ENCODE measurements at places on chromosomes 3 and 15.

DNA sequence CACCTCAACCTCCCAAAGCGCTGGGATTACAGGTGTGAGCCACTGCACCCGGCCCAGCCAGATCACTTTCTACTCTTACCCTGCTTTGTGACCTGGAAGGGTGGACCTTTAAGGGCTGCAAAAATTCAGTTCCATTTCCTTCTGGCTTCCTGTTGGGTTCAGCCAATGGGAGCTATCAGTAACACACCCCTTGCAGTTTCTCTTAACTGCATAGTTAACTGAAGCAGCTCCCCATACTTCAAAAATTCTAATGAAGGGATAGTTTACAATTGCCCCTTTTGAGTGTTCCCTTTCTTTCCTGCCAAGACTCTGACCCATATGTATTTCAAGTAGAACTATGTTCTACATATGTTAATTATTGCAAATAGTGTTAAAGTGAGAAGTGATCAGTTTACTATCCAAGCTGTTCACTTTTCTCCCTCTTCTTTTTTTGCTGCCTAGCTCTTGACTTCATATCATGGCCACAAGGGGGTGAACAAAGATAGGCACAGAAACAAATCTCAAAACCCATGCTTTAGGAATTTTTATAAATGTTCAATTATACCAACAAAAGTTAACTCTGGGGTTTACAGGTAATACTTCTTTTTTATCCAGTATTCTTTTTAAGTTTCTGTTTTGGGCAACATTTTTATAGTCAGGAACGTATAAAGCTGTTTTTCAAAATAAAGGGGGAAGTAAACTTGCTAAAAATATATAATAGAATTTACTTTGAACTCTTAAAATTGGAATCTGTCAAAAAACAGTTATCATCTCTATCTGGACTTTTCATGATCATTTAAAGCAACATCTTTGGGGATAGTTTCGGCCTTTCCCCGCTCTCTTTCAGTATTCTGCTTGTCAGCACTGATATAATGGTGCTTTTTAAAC lies 8.1 kb downstream of the PGBD4 start:
- peak; percentile 47 for DNase-seq

DNA sequence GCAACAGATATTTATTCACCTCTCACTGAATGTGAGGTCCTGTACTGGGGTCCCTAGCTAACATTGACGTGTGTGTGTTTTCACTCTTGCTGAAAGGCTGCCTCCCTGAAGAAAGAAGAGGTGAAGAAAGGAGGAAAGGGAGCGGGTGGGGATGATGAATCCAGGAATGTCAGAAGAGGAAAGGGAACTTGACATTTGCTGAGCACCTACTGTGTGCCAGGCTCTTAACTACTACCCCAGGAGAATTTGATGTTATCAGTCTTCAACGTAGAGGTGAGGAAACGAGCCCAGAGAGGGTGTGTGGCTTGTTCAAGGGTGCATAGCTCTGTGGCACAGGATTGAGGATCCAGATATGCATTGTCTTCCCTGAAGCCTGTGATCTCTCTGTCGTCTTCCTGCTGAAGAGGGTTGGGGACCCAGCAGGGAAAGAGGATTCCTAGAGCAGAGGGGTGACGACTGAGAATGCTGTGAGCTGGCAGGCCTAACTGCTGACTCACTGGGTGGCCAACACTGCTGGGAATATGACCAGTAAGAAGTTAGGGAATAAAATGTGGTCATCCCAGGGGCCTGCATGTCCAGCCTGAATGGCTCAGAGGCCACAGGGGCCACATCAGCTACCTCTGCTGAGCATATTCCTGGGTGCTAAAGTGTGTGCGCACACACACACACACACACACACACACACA lies 6.6 kb upstream of the ATP2B2 start:
- peak; percentile 52 for DNase-seq

DNA sequence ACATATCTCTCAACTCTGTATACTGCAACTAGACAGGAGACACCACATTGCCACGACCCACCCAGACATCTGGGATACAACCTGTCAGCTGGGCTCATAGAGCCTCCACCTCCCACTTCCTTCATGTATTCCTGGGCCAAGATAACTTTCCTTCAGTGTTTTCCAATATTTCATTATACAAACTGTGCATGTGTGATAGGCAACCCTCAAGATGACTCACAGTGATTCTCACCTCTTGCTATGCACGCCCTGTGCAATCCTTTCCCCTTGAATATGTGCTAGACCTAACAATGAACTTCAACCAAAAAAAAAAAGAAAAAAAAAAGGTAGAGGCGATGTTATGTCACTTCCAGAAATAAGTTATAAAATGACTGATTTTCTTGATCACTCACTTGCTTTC lies 138.0 kb upstream of the ALCAM start:
- DNase-seq, result no peak

- DNase-seq, result no peak
Measured at GRCh38 chr3:115139072-115139471, 8.0 kb downstream of the ZBTB20 start.

DNA sequence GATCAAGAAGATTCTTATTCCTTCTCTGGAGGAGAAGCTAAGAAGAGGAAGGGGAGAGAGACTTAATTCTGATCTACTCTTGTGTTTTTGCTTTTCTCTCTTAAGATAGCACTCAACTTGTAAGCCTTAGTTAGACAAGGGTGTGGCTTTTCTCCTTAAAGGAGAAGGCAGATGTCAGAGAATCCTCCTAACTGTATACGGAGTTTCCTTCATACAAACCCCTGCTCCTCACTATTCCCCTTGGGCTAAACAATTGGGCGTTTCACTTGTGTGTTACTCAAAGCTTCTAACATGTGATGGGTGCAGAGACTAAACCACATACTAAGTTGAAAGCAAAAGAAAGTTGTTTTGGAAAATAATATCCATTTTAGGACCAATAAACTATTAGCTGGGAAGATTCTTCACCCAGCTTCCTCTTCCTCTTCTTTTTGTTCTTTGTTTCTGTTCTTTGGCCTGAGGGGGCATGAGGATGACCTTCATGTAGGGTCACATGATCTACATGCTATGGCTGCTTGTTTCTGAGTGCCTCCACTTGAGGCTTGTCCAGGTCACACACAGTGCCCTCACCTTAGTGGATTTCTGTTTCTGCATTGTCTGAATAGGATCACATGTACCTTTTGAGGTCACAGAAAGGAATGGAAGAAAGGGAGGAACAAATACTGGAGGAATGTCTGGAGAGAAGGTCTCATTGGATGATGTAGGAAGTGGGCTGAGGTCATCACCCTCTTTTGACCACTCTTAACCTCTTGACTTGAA lies 14.6 kb downstream of the SPINK8 start:
- DNase-seq, result no peak

DNA sequence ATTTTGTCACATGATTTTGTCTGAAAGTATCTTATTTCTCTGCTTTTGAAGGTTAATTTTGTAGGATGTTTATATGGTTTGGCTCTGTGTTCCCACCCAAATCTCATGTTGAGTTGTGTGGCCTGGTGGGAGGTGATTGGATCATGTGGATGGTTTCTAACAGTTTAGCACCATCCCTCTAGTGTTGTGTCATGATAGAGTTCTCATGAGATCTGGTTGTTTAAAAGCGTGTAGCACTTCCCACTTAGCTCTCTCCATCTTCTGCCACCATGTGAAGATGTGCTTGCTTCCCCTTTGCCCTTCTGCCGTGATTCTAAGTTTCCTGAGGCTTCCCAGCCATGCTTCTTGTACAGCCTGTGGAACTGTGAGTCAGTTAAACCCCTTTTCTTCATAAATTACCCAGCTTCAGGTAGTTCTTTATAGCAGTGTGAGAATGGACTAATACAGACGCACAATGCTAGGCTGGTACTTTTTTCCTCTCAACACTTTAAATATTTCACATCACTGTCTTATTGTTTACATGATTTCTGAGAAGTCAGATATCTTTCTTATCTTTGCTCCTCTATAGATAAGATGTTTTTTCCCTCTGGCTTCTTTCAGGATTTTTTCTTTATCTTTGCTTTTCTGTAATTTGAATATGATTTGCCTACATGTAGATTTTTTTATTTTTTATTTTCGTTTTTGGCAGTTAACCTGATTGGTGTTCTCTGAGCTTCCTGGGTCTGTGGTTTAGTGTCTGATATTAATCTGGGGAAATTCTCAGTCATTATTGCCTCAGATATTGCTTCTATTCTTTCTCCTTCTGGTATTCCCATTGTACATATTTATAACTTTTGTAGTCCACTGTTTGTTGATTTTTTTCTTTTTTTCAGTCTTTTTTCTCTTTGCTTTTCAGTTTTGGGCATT lies 22.2 kb downstream of the BTD start:
- no peak for DNase-seq

- no peak for DNase-seq
Measured at GRCh38 chr3:129421236-129421883, 7.1 kb downstream of the EFCAB12 start.

DNA sequence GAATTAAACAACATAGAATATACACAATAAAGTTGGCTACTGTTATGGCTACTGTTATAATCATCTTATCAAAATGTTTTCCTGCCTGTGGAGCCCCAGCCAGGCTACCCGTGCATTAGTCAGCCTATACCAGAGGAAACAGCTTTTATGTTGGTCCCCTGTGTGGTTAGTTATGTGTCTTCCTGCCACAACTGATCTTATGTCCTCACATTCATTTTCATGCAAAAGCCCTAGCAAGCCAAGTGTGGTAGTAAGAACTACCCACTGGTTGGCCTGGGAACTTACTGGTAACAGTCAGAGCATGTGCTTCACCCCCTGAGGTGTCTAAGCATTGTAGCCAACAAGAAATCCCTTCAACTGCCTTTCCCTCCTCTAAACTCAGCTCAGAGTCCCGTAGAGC lies 21.8 kb downstream of the MGLL start:
- peak; percentile 33 for DNase-seq

- DNase-seq, result no peak
Measured at GRCh38 chr15:63059075-63059474, 16.5 kb downstream of the TPM1 start.

DNA sequence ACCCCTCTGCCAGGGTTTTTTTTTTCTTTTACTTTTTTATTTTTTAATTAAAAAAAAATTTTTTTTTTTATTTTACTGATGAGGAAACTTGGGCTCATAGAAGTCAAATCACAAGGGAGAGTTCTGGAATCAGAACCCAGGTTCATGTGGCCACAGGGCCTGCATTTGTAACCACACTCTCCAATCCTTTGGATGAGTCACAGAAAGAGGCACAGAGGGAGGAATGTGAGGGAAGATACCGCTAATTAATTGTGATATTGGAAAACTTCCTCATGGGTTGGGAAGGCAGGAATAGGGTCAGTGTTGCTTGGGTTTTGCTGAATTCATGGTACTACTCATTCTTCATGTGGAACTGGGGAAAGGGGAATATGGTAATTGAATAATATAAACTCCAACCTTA lies 132.9 kb upstream of the SLC6A11 start:
- no peak for DNase-seq

GRCh38 chr15:34584330-34584668 lies 848 bp upstream of the GOLGA8B start:
- no peak for DNase-seq

GRCh38 chr15:35066094-35066493 lies 19.0 kb downstream of the NANOGP8 start:
- no peak for DNase-seq

DNA sequence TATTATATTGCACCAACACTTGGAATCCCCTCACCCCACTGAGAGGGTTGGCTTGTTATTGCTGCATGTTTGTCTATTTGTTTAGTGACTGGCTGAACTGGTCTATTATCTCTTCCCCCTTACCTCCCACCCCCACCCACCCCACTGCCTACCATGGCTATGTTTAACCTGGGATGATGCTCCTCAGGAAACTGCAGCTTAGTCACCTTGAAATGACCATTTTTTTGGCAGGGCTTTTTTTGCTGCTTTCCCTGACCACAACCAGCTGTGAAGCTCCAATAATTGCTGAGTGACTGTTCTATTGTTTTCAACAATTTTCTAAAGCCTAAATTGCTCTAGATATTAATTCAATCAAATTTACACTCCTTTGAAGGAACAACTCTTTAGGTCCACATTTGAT lies 137.9 kb upstream of the CADM2 start:
- no peak for DNase-seq

- DNase-seq, result no peak
Measured at GRCh38 chr3:133208184-133208583, 170.0 kb downstream of the TMEM108 start.

- DNase-seq, result no peak
Measured at GRCh38 chr15:74812533-74812932, at the start of gene LMAN1L. LMAN1L (plus strand) TSS chr15:74812835; CDS start chr15:74812855, 20 bp downstream.

- no peak for DNase-seq
Measured at GRCh38 chr3:194397757-194398312, 1.2 kb downstream of the GP5 start.

- DNase-seq, result peak; percentile 30
Measured at GRCh38 chr15:67850994-67851571, 11.2 kb upstream of the RNU6-1 start.

DNA sequence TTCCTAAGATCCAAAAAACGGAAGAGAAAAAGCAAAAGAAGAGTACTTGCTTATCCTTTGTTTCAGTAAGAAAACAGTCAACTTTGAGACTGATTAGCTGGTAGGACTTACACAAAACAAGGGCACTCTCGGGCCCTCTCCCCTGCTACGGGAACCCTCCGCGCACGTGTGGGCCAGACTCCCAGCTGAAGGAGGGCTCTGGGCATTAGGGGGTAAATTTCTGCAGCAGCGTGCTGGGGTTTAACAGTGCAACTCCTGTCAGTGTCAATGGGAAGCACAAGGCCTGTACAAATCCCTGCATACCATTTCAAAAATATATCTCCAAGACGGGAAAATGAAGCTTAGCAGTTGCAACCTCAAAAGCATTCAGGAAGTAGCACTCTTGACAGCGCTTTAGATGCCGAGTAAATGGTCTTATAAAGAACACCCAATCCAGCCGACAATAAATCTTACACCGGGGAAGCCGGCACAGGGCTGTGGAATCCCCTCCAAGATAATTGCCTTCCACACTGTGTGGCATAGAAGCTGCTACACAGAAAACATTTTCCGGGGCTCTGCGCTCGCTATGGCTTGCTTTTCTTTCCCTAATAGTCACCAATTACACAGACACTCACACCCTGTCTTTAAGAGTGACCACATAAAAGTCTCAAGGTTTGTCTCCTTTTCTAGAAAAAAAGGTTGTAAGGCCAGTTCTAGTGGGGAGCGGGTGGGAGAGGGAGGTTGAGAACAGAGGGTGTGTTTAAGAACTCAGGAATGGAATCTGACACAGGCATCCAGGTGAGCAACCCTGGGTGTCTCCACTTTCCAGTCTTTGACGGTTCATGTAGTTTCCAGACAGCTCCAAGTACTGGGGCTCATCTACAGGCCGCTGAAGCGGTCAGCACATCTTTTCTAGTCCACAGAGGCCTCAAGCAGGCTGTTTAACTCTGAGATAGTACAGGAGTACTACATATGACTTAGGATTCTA lies 512.7 kb downstream of the FOXP1 start:
- no peak for DNase-seq

GRCh38 chr3:158961471-158961870 lies 159.6 kb downstream of the MFSD1 start:
- DNase-seq, result no peak

- no peak for DNase-seq
Measured at GRCh38 chr3:117873249-117873600, 1161.4 kb downstream of the IGSF11 start.

GRCh38 chr15:41235929-41236328 lies 4.9 kb downstream of the CHP1 start:
- DNase-seq, result no peak

- peak; percentile 63 for DNase-seq
Measured at GRCh38 chr3:132660052-132660810, at the start of gene UBA5. UBA5 (plus strand) TSS chr3:132660329; CDS start chr3:132660538, 209 bp downstream.
